ENCODE measurements at places on chromosomes 2 and 18. TPM values are rescaled to one million over a fixed set of nuclear protein-coding genes. Genes with fewer than 3 reads are reported as not detected.

DNA sequence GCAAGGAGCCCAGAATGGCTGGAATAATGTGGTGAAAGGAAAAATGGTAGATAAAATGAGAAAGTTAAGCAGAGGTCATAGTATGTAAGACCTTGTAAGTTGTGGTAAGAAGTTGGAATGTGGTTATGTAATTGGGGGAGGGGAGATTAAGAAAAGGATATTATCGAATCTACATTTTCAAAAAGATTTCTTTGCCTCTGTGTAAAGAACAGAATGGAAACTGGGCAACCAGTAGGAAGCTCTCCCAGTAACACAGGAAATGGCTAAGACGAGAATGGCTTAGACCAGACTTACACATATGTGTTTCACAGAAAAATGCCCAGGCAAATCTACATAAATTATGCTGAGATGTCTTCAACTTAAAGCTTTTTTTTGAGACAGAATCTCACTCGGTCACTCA lies 13.2 kb downstream of the MEMO1 start:
- DNase-seq, result no peak

DNA sequence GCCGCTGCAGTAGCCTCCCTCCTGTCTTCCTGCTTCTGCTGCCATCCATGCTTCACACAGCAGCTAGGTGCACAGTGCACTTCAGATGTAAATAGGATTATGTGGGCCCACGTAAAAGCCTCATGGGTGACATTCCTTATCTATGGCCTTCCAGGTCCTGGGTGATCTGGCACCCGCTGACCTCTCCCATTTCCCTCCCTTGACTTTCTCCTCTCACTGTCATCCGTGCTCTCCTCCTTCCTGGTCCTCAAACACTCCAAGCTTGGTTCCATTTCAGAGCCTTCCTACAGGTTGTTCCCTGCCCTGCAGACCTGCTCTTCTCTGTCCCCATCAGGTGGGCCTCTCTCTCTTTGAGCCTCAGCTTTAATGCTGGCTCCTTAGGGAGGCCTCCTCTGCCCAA lies 4.0 kb upstream of the SMYD5 start:
- DNase-seq, result no peak

GRCh38 chr2:88053934-88054781 lies 1.4 kb downstream of the KRCC1 start:
- DNase-seq, result no peak

GRCh38 chr18:76490033-76490432 lies 5.0 kb downstream of the ZNF516 start:
- DNase-seq, result no peak

- DNase-seq, result no peak
These were observed 59.3 kb downstream of the ETAA1 start for GRCh38 chr2:67456428-67456827.

The DNAH7 gene
- total RNA-seq, result under 0.01 TPM

DNA sequence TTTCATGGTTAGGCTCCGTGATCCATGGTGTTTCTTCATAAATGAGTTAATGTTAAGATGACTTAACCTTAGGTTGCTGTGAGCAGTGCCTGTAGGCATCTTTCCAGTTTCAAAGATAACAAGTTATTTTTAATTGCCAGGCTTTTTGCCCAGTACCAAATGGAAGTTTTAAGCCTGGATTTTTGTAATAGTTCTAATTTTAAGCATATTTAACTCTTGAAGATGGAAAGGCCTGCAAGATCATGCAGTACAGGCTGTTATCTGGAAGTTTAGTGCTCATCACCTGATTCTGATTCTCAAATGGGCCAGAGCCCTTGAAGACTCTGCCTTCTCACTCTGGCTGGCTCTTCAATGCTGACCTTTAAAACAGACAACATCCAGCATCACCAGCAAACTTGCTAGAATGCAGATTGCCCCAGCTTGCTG lies 141.3 kb downstream of the NCK2 start:
- no peak for DNase-seq

GRCh38 chr2:145691659-145692058 lies 1171.7 kb upstream of the ZEB2 start:
- no peak for DNase-seq

- DNase-seq, result no peak
These were observed 4.8 kb downstream of the TMEM200C start for GRCh38 chr18:5890331-5891183.

Data from bronchial epithelial cell (primary cell).